ENCODE measurements at places on chromosomes 2 and 18. TPM values are rescaled to one million over a fixed set of nuclear protein-coding genes. Genes with fewer than 3 reads are reported as not detected.
A peak's percentile ranks its signal among the peaks of the same experiment; 100 is the strongest.

- H3K36me3 ChIP-seq = no peaks in the 10 kb centered on the region
- no peak for DNase-seq
- H3K4me3 ChIP-seq = no peak overlapping the region
- H3K4me1 ChIP-seq = peaks cover 21% of the 10 kb centered on the region
- H3K27me3 ChIP-seq = no peaks in the 10 kb centered on the region
Measured at GRCh38 chr2:42863320-42863719, 70.9 kb upstream of the HAAO start.

DNA sequence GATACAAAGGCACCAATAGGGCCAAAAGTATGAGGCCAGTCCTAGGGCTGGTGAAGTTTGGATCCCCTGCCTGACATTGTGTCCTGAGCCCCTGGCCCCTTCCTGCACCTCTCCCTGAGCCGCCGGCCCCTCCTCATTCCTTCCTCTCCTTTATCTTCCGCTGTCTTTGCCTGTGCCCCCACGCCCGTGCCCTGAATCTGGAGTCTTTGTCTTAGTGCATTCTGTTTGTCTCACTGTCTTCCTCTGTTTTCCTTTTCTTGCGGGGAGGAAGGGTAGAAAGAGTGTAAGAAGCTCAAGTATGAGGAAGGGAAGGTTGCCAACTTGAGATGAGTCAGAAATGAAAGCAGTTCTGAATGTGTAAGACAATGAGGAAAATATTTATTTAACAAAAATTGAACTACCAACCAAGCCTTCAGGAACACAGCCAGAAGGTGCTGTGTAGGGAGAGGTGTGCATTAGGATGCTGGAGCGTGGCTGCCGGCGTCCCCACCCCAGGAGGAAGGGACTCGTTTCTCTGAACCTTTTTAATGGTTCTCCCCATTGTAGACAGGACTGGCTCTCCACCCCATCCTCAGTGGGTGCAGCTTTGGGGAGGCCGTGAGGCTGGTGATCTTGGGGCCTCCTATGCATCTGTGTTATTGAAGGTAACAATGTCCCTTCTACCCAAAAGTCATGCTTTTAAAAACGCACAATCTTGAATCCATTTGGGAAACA lies 133.1 kb downstream of the NEDD4L start:
- H3K4me3 ChIP-seq = no peak overlapping the region
- no peaks in the 10 kb centered on the region for H3K4me1 ChIP-seq
- no peak for DNase-seq
- H3K27ac ChIP-seq = no peak overlapping the region

- no peak for DNase-seq
- no peak overlapping the region for H3K27ac ChIP-seq
- H3K27me3 ChIP-seq = no peaks in the 10 kb centered on the region
- H3K4me3 ChIP-seq = no peak overlapping the region
Measured at GRCh38 chr2:59882822-59883221, 670.6 kb downstream of the BCL11A start.

- H3K27me3 ChIP-seq = no peaks in the 10 kb centered on the region
- H3K27ac ChIP-seq = no peak overlapping the region
- no peaks in the 10 kb centered on the region for H3K4me1 ChIP-seq
- H3K4me3 ChIP-seq = no peak overlapping the region
- no peak for DNase-seq
Measured at GRCh38 chr18:24095976-24096375, 42.9 kb upstream of the CABYR start.

The YES1 gene
- total RNA-seq = 50.2 TPM

- no peak for DNase-seq
- H3K4me1 ChIP-seq = no peaks in the 10 kb centered on the region
- H3K27ac ChIP-seq = no peak overlapping the region
- H3K4me3 ChIP-seq = no peak overlapping the region
Measured at GRCh38 chr2:195759877-195760276, 102.9 kb downstream of the SLC39A10 start.

DNA sequence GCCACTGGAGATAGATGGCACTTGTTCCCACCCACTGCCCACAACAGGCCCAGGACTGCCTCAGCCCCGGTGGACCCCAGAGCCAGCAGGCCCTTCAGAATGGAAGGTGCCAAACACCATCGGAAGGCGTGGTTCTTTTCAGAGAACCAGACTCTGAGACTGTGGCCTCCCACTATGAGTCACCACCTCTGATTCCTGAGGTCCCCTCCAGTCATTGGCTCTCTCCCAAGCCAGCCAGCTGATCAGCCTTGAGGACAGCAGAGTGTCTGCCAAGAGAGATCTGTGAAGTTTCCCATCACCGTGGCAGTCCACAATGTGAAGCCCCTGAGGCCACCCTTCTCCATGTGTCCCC lies 10.4 kb upstream of the MAP3K2 start:
- no peak overlapping the region for H3K27ac ChIP-seq
- H3K4me1 ChIP-seq = peaks cover 13% of the 10 kb centered on the region
- DNase-seq = peak; percentile 86
- H3K36me3 ChIP-seq = no peaks in the 10 kb centered on the region
- H3K27me3 ChIP-seq = no peaks in the 10 kb centered on the region

DNA sequence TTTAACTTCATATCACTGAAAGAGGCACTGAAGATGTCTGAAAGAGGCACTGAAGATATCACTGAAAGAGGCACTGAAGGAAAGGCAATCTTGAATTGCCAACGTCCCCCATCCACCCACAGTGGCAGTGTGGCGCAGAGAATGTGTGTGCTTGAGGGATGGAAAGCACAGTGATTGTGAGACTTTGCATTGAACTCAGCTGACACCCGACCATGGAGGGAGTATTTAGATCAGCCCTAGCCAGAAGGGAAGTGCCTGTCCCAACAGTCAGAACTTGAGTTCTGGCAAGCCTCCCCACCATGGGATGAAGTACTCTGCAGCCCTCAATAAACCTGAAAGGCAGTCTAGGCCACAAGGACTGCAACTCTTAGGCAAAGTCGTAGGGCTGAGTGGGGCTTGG lies 33.8 kb downstream of the MAP4K3 start:
- H3K4me3 ChIP-seq = no peak overlapping the region
- peaks cover 35% of the 10 kb centered on the region for H3K4me1 ChIP-seq
- H3K27me3 ChIP-seq = no peaks in the 10 kb centered on the region
- DNase-seq = peak; percentile 50
- no peak overlapping the region for H3K27ac ChIP-seq

- H3K4me3 ChIP-seq = no peak overlapping the region
- no peaks in the 10 kb centered on the region for H3K27me3 ChIP-seq
- peaks cover 24% of the 10 kb centered on the region for H3K4me1 ChIP-seq
- no peak overlapping the region for H3K27ac ChIP-seq
- no peaks in the 10 kb centered on the region for H3K36me3 ChIP-seq
Measured at GRCh38 chr2:16660114-16660513, 5.5 kb downstream of the CYRIA start.

DNA sequence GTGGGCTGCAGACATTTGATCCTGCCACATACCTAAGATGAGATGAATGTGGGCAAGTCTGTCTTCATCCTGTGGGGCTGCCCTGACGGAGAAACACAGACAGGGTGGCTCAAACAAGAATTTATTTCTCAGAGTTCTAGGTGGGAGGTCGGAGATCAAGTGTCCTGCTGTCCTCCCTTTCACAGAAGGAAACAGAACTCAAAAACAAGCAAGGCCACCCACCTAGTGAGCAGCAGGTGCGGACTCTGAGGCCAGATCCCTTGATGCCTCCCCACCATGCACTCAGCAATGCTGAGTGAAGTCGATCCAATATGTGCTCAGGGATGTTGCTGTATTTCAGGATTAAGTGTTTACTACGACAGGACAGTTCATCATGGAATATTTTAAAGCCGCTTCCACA lies 63.0 kb upstream of the SNTG2 start:
- DNase-seq = no peak
- no peak overlapping the region for H3K4me3 ChIP-seq
- H3K27ac ChIP-seq = no peak overlapping the region
- no peaks in the 10 kb centered on the region for H3K36me3 ChIP-seq
- peaks cover 5% of the 10 kb centered on the region for H3K27me3 ChIP-seq

DNA sequence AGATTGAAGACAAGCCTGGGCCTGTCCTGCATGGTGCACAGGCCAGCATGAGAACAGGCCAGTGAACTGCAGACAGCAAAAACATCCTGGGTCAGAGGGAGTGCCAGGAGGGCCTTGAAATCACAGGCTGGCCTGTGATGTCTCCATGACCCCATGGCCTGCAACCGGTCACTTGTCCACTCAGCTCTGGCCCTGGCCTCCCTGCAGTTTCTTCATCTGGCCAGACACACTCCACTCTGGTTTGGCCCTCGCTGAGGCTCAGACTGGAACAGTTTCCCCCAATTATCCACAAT lies 12.6 kb downstream of the CYRIA start:
- peak overlapping the region; percentile 35 for H3K27ac ChIP-seq
- peak; percentile 73 for DNase-seq
- H3K4me1 ChIP-seq = peaks cover 27% of the 10 kb centered on the region
- H3K36me3 ChIP-seq = no peaks in the 10 kb centered on the region
- H3K4me3 ChIP-seq = no peak overlapping the region
- H3K27me3 ChIP-seq = no peaks in the 10 kb centered on the region

- H3K27ac ChIP-seq = no peak overlapping the region
- H3K36me3 ChIP-seq = no peaks in the 10 kb centered on the region
- no peaks in the 10 kb centered on the region for H3K4me1 ChIP-seq
- H3K27me3 ChIP-seq = no peaks in the 10 kb centered on the region
Measured at GRCh38 chr18:61085761-61086160, 247.5 kb upstream of the CDH20 start.

The FBXO41 gene
- 0.44 TPM for total RNA-seq

- H3K36me3 ChIP-seq = no peaks in the 10 kb centered on the region
- H3K27me3 ChIP-seq = no peaks in the 10 kb centered on the region
- H3K4me1 ChIP-seq = no peaks in the 10 kb centered on the region
Measured at GRCh38 chr18:59748628-59749360, 51.6 kb upstream of the CCBE1 start.

The RAD51AP2 gene
- 0.16 TPM for total RNA-seq

DNA sequence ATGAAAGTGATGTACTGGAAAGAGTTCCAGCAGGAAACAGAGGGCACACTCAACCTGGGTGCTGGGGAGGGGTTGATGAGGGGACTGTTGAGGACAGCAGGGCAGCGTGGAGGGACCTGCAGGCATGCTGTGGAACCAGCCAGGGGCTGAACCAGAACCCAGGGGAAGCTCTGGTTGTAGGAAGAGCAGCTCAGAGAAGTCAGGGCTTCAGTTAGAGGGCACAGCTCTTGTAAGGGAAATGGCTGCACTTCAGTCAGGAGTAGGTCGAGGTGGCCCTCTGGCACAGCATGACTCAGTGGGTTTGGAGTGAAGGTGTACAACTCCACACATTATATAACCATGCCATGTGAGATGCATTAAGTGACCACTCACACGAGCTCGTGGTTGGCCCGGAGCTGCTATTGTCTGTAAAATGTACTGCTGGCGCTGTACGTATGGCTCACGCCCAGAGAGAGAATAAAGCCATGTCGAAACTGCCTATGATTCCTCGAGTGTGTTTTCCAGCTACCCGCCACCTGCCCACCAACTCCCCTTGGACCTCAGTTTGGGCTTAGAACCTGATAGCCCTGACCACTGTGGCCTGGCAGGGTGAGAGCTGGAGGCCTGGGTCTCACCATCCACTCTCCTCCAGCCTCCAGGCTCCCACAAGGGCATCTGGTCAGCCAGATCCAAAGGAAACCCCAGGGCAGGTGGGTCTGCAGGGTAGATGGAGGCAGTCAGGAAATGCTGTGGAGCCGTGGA lies 136.5 kb upstream of the HS6ST1 start:
- no peak overlapping the region for H3K4me3 ChIP-seq
- H3K27me3 ChIP-seq = no peaks in the 10 kb centered on the region
- H3K36me3 ChIP-seq = no peaks in the 10 kb centered on the region
- no peak for DNase-seq
- no peaks in the 10 kb centered on the region for H3K4me1 ChIP-seq

The DSG4 gene
- total RNA-seq = not detected

- no peaks in the 10 kb centered on the region for H3K4me1 ChIP-seq
- DNase-seq = no peak
- no peak overlapping the region for H3K27ac ChIP-seq
- H3K4me3 ChIP-seq = no peak overlapping the region
- no peaks in the 10 kb centered on the region for H3K36me3 ChIP-seq
- no peaks in the 10 kb centered on the region for H3K27me3 ChIP-seq
Measured at GRCh38 chr18:70273021-70273420, 15.8 kb upstream of the SOCS6 start.

The OSR1 gene
- total RNA-seq = 26.0 TPM

The KLHL29 gene
- total RNA-seq = 1.1 TPM

DNA sequence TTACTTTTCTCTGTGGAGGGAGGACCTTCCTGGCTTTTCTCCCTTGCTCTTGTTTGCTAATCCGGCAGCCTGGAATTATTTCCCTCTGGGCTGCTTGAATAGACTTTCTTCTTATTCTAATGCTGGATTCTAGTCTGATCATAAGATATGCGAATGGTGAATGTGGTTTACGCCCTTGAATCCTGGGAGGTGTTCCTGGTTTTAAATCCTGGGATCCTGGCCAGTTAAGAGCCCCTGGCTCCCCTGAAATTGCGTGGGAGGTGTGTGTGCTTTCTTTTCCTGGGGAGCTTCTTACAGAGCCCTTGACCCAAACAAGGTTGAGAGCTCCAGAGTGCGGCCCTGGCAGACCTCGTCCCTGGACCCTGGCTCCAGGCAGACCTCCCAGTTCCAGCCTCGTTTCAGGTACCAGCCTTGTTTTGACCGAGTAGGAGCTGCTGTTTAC lies 2.8 kb downstream of the SH3BP4 start:
- peak overlapping the region; percentile 76 for H3K27ac ChIP-seq
- no peaks in the 10 kb centered on the region for H3K27me3 ChIP-seq
- no peaks in the 10 kb centered on the region for H3K36me3 ChIP-seq

DNA sequence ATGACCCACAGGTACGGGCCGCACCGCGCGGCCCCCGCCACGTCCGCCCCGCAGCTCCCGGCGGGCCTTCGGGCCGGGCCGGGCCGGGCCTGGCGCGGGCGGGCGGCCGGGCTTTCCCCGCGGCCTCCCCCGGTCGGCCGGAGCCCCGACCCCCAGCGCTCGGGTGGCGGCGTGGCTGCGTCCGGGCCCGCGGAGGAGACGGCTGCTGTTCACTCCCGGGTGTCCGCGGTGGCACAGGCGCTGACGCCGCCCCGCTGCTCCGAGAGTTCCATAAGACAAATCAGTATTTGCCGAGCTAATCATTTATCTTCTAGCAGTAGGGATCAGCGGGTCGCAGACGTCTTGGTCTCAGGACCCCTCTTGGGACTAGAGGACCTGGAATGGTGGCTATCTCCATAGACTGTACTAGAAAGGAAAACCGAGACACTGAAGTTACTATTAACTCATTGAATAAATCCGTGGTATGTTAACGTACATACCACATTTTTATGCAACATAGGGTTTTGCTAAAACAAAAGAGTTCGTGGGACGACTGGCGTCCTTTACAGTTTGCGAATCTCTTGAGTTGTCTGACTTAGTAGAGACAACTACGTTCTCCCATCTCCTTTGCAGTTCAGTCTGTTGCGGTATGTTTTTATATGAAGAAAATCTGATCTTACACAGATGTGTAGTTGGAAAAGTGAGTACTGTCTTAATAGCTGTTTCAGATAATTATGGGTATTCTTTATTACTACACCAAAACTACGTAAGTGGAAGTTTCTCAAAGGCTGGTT lies 500 bp downstream of the LIMS1 start:
- H3K27ac ChIP-seq = peak overlapping the region; percentile 94
- no peaks in the 10 kb centered on the region for H3K36me3 ChIP-seq
- DNase-seq = peak; percentile 75
- no peaks in the 10 kb centered on the region for H3K27me3 ChIP-seq
- H3K4me1 ChIP-seq = no peaks in the 10 kb centered on the region
- peak overlapping the region; percentile 79 for H3K4me3 ChIP-seq

- no peaks in the 10 kb centered on the region for H3K27me3 ChIP-seq
- no peaks in the 10 kb centered on the region for H3K4me1 ChIP-seq
- H3K36me3 ChIP-seq = no peaks in the 10 kb centered on the region
- H3K4me3 ChIP-seq = no peak overlapping the region
- DNase-seq = no peak
Measured at GRCh38 chr18:23182606-23183005, 47.3 kb downstream of the CABLES1 start.

The EPC2 gene
- 16.1 TPM for total RNA-seq

The SKA1 gene
- total RNA-seq = 0.42 TPM

Measured in heart left ventricle (tissue), 16 donors.